A549 treated with GW870086 at 1 μM for 4 hours (cell line): ENCODE measurements at places on chromosomes 2 and 18. TPM values are rescaled to one million over a fixed set of nuclear protein-coding genes. Genes with fewer than 3 reads are reported as not detected.

The HOXD13 gene
- total RNA-seq, result 0.16 to 0.35 TPM (median 0.19 TPM) in 5 replicates

The PTPRN gene
- total RNA-seq, result 0.95 to 1.9 TPM (median 1.5 TPM) in 5 replicates

The ZNF521 gene
- total RNA-seq, result not detected in 5 replicates

The DSG4 gene
- not detected in 5 replicates for total RNA-seq

The ASPRV1 gene
- 0.22 to 0.41 TPM (median 0.36 TPM) in 5 replicates for total RNA-seq

The CAPN14 gene
- 0.05 TPM in 1 of 5 replicates, not detected in the others for total RNA-seq

The TRIM43 gene
- total RNA-seq, result 0.13 TPM in 1 of 5 replicates, not detected in the others

The SULT1C2 gene
- 0.29 to 0.85 TPM (median 0.62 TPM) in 5 replicates for total RNA-seq

The PRSS56 gene
- total RNA-seq, result 0.09 to 0.16 TPM (median 0.11 TPM) in 5 replicates

The C2orf81 gene
- total RNA-seq, result 2.2 to 4.1 TPM (median 3.2 TPM) in 5 replicates

The HRH4 gene
- total RNA-seq, result not detected in 5 replicates

The RAPH1 gene
- 4.5 to 7.8 TPM (median 7.4 TPM) in 5 replicates for total RNA-seq

The PAX8 gene
- 0.65 to 1.3 TPM (median 0.95 TPM) in 5 replicates for total RNA-seq

The AAK1 gene
- total RNA-seq, result 9.5 to 17.9 TPM (median 14.5 TPM) in 5 replicates
